ENCODE measurements at places on chromosomes 1 and 21.
A peak's percentile ranks its signal among the peaks of the same experiment; 100 is the strongest.

GRCh38 chr1:82786883-82787282 is 986.1 kb downstream of the ADGRL2 start:
- no peak for DNase-seq

DNA sequence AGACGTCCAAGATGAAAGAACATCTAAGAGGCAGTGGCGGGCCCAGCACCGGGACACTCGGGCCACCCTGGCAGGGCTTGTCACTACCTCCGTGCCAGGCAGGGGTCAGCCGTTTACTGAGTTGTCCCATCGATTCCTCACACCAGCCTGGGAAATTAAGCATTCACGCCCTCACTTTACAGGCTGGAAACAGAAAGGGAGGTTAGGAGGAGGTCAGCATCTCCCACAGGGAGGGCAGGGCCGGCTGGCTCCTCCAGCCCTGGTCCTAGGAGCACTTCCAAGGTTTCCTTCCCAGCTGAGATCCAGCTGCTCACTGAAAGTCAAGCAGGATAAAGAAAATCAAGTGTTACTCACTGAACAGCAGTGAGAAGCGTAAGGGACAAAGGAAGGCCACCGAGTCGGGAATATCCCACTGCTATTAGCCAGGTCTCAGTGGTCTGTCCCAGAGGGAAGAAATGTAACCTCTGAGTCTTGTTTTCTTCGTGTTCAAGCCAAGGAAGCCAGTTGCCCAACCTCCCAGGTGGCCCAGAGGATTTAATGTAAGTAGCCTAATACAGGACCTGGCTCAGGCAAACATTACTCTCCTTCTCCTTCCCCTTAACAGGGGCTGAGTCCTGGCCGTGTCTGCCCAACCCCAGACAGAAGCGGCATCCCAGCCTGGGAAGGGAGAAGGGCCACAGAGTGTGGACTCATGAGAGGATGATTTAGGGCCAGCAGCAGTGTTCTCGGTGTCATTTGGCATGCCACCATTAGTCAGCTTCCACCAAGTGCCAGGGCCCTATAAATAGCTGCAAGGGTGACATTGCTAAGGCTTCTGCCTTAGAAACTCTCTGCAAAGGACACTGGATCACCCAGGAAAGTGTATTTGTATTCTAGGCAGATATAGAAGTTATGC is 203.1 kb upstream of the GALNT2 start:
- no peak for DNase-seq

- peak; percentile 95 for DNase-seq
These were observed at the start of gene DPH2 for GRCh38 chr1:43969746-43970466. DPH2 (plus strand) TSS chr1:43970010; CDS start chr1:43970176, 166 bp downstream.

GRCh38 chr1:156673387-156674121 is 3.7 kb downstream of the NES start:
- DNase-seq = no peak

GRCh38 chr1:118214866-118215265 is 29.8 kb upstream of the SPAG17 start:
- no peak for DNase-seq

DNA sequence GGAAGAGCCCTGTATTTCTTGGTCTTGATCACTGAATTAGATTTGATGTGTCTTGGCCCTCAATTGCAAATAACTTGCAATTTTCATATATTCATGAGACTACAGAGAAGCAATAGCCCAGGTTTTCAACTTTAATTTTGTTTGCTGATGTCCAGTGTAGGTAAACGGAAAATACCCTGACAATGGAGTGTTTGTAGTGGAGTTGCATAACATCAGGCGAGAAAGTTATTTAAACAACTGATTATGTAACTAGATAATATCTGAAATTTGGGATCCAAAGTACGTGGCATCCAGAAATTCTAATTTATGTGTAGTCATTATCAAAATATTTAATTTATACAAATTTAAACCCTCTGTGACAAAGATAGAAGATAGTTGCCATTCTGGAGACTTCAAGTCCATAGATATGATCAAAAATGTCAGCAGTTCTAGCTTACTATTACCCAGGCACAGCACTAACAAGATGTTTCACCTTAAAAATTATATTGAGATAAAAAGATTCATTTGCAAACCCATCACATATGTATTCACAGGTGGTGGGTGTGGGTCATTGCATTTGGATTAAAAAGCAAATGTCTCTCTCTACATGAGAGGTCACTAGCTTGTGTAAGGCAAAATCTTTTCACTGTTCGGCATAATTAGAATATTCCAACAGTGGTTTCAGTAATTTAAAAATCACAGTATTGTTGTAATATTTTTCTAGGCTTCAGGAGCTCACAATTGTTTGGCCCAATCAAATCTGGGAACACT is 150.7 kb downstream of the KCTD3 start:
- no peak for DNase-seq

- no peak for DNase-seq
These were observed 73.1 kb upstream of the TSHB start for GRCh38 chr1:114956570-114956969.

GRCh38 chr21:39518847-39519210 is 67.1 kb downstream of the SH3BGR start:
- DNase-seq = no peak

DNA sequence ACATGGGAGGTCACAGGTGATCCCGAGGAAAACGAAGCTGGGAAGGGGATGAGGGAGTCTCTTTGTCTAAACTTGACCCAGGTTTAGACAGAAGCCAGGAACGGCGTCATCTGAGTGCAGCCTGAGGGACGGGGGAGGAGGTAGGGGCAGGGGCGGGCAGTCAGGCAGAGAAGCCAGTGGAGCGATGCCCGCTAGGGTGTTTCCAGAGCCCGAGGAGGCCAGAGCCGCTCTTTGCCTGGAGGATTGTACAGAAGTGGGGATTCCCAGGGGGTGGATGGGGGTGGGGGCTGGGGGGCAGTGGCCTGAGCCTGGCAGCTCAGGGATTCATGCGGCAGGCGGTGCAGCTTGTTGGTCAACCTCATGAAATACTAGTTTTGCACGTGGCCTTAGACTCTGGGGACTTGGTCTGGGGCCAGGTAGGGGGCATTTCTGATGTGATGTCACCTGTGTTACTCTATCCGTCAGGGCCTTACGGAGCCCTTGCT is 58.4 kb downstream of the VPS26C start:
- DNase-seq = no peak

DNA sequence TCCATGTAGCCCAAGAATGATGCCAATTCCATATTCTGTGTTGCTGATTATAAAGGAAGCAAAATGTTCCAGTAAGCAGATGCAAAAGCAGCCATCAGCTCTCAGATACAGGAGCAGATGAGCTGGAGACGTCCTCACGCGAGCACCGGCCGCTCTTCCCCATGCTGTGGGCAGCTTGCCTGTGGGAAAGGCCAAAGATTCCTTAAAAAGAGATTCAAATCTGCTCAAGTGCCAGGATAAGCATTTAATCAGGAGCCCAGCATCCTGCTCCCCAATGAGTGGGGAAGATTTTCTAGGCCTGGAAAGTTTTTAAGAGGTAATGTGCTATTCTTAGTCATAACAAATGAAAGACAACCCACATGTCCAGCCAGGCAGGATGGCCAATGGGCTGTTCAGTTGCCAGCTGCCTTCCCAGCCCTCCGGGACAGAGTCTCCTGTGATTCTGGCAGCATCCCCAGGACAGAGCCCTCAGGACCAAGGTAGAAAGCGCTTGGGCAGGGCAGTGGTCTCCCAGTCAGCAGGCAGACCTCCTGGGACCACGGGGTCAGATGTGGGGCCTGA is 108.2 kb upstream of the TMPRSS2 start:
- no peak for DNase-seq

- DNase-seq = no peak
These were observed 104.7 kb downstream of the JAK1 start for GRCh38 chr1:64861611-64862010.

- no peak for DNase-seq
These were observed 29.1 kb upstream of the A3GALT2 start for GRCh38 chr1:33349778-33350610.

DNA sequence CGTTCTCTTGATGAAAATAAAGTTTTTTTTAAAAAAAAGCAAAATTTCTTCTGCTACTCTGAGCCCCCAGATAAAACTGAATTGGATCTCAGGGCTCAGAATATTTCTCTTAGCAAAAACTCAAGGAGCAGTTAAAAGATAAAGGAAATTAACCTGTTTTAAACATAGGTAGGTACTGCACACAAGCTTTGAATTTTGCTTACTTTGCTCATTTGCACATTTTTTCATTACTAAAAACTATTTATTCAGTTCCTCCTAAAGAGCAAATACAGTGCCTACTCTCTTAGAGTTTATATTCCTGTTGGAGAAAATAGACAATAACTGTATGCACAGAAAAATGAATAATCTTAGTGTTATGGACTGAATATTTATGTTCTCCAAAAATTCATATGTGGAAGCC is 13.0 kb upstream of the TNFSF4 start:
- no peak for DNase-seq

DNA sequence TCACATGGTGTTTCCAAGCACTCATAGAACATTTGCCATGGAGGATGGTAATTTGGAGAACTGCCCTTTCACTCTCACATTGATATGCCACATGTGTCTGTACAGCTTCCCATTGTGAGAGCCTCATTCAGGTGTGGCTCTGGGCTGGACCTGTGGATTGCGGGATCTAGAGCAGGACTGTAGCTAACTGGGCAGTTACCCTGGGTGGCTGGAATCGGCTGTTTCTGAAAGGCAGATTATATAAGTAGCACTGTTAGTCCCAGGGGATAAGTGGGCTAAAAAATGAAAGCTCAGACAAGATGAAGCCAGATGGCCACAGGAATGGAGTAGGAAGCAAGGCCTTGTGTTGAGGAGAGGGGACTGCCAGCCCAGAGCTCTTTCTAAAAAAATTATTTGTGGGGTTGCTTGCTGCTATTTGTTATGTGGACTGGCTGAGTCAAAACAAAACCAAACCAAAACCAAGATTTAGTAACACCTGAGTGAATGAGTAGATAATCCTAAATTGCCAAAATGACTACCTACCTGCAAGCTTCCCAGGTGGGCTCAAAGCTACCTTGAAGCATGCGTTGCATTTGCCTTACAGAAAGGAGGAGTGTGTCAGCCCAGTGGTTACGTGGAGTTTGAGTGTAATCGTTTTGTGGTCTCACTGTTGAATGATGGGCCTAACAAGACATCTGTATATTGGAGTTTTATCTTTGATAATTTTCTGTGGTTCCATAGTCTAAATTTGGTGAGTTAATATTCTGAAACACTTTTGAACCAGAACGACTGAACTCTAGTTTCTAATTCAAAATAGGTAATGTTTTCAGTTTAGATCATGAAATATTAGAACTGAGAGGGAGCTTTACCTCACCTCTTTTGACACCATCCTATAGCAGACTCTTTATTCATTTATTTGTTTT is 58.0 kb downstream of the SDCCAG8 start:
- no peak for DNase-seq

DNA sequence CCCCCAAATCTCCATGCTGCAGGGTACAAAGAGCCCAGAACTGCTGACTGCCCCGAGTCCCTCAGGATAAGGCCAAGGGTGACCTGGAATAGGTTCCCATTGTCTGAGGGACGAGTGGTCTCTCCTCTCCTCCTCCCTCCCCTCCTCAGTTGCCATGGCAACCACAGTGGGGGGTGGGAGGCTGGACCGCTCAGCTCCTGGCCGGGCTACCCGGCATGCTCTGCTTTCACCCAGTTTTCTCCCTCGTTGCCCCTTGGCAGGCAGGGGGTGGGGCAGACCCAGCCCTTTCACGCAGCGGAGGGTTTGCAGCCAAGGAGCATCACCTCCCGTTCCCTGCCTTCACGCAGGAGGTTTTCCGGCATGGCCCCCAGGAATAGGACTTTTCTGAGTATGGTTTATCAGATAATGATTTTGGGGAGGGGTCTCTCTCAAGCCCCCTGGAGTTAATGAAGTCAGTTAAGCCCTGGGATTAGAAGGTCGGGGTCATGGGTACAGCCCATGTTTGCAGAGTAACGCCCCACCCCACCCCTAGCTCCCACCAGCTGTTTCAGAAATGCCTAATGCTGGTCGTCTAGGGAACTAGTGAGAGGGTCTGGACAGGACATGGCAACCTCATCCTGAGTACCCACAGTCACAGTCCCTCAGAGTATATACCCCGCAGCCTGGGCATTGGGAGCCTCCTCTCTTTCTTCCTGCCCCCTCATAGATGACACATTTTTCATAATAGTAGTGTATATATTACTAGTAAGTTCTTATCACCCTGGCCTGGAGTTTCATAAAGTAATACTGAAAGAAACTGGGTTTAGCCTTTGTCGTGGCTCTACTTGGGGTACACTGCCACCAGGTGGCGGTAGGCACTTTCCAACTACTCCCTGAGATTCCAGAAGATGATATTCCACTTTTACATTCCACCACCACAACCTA is 20.7 kb downstream of the C1QB start:
- DNase-seq = peak; percentile 21

DNA sequence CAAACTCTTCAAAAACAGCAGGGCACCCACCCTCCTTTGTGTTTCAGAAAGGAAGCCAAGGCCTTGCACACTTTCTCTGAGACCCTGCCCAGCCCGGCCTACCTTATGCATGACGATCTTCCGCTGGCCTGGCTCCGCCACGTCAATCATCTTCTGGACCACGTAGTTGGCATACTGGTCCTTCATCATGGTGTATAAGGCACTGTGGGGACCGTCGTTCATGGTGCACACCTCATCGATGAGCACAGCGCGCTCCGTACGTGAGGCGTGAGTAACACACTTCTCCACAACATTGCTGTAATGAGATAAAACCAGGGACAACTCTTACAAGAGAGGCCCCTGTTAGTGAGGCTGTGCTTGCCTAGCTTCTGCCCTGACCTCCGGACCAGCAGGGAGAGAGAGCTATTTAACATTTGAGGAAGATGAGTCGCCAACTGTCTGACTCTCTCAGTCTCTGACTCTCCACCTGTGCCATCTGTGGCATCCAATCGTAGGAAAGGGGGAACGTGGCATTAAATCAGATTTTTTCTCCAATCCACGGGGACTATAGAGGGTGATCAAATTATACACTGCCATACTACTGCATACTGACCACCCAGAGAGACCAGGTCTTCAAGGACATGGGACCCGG is 28.1 kb upstream of the SDC3 start:
- DNase-seq = no peak

- DNase-seq = no peak
These were observed 385.1 kb downstream of the NTNG1 start for GRCh38 chr1:107525961-107526360.

- DNase-seq = no peak
These were observed 35.1 kb downstream of the GPA33 start for GRCh38 chr1:167054946-167055630.

- no peak for DNase-seq
These were observed 493 bp downstream of the SPSB1 start for GRCh38 chr1:9293241-9293532.

DNA sequence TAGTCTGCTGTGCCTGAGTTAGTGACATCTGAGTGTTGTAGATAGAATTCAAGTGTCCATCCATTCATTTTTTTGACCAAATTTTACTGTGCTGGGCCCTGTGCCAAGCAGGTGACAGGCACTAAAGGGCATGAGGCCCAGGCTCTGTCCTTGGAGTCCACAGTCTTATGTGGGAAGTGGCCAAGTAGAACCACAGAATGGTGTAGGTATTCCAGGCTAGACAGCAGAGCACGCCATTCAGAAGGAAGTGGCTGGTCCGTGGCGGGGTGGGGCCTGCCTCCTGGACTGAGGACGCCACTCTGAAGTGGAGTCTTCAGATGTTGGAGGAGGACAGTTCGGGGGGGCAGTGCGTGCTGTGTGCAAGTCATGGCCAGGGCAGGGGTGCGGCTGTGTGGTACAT is 68.9 kb upstream of the ACTL8 start:
- no peak for DNase-seq

GRCh38 chr1:33997127-33998036 is 133.5 kb downstream of the HMGB4 start:
- DNase-seq = no peak

All from kidney epithelial cell (primary cell).